ENCODE measurements at places on chromosomes 4 and X. TPM values are rescaled to one million over a fixed set of nuclear protein-coding genes. Genes with fewer than 3 reads are reported as not detected.

The FGF5 gene
- total RNA-seq: 0.82 TPM

The ITIH6 gene
- total RNA-seq: not detected

- no peak for DNase-seq
These were observed 47.8 kb downstream of the CRLF2 start for GRCh38 chrX:1164322-1165288.

DNA sequence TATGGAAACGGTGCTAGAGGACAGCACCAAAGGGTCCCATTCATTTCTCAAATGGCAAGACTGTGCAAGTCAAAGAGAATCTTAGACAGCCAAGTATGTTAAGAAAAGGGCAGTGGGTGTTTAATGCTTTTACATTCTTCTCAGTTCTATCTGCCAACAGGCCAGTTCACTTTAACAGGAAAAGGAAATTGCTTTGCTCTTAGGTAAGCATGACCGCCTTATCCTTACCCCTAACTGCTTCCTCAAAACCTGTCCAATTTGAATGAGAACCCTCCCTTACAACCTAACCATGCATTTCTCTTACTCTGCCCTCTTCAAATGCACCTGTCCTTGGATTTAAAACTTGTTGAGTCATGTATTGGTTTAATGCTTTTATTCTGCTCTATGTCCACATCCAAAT is 44.5 kb upstream of the BLTP1 start:
- no peak for DNase-seq

DNA sequence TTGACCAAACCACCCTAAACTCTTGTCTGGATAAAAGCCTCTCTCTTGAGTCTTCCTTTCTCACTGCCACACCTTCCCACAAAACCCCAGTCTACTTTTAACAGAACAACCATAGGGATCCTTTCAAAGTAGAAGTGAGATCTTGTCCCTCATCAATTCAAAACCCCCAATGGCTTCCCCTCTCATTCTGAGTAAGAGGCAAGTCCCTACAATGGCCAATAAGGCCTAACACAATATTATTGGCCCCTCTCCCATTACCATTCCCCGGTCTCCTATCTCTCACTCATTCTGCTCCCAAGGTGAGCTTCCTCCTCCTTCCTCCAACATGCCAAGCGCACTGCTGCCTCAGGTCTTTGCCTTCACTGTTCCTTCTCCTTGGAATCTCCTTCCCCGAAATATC is 57.1 kb downstream of the REELD1 start:
- no peak for DNase-seq

DNA sequence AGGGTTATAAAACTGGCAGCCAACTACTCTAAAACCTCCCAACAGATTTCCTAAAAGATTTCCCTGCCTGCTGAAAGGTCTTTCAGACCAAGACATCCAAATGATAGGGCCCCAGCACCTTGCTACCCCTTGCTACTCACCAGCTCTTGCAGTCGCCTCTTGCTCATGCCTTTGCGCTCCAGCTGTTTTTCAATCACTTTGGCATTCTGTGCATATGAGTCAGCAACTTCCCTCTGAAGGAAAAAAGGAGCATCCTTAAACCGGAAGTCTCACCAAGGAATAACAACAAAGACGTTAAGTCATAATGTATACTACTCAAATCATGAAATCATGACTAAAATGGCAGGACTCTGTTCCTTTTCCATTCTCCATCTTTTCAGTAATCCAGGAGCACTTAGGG is 24.0 kb downstream of the STEEP1 start:
- DNase-seq: no peak

DNA sequence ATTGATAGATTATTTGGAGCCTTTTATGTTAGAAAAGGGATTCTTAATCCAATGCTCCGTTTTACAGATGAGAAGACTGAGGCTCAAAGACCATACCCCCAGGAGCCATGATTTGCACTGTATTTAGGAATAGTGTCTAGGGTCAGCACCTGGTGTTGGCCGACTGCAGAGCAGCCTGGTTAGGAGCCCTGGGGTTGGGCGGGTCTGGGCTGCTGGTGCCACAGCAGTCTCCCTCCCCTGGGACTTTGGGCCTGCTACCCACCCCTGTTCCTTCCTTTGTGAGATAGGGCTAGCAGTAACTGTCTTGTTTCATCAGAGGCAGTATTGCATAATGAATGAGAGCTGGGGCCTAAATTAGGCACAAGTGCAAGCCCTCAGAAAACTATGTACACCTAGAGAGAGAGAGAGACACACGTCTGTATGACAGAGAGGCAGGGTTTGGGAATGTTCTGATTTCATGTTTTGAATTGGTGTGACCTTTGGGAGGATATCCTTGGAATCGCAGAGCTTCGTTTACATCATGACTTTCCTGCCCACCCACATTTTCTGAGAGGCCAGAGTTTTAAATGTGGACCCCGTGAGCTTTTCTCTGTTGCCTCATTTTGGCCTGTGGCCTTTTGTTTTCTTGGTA is 111.7 kb downstream of the PTTG2 start:
- no peak for DNase-seq
